ENCODE measurements at places on chromosomes 11 and 22.

GRCh38 chr11:69531071-69531716 lies 49.7 kb downstream of the LINC01488 start:
- no peak for DNase-seq

DNA sequence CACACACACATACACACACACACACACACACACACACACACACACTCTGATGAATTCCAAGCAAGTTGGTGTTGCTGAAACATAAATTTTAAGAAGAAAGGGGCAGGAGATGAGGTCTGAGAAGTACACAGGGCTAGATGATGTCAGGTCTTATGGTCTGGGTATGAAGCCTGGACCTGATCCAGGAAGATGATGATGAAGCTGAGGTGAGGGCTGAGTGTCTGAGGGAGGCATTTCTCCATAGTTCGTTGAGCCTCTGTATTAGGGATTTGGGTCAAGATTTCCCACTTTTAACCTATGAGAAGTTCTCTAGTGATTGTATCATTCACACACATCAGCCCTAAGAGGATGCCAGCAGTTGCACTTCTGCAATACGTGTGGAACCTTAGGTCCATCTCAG lies 32.6 kb downstream of the KREMEN1 start:
- DNase-seq, result no peak

DNA sequence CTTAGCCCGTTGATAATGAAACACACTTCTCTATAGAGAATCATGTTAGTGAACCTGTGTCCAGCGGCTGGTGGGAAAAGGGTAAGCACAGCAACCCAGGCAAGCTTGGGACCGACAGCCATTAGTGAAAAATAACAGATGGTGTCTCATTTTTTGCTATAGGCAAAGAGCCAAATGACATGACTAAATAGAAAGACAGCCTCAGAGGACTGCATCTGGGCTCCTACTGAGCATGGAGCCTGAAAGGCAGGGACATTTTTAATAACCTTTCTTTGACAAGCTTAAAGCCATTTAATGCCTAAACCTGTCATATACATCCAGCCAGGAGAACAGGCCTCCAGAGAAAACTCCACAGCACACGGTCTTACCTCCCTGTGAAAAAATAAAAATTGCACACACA lies 67.0 kb downstream of the FANCF start:
- no peak for DNase-seq

DNA sequence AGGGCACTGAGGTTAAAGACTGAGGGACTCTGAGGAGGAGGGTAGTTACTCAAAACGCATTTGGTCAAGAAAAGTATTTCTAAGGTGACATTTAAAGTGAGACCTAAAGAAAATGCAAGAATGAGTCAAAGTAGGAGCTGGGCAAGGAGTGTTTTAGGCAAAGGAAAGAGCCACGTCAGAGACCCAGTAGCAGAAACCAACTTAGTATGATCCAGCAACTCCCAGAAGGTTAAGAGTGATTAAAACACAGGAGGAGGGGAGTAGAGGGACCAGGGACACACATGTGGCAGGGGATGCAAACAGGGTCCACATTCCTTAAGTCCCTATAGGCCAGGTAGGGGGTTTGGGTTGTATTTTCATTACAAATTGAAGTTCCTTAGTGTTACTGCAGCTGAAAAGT lies 24.3 kb upstream of the CCDC34 start:
- no peak for DNase-seq

GRCh38 chr11:12102588-12103410 lies 7.6 kb upstream of the MICAL2 start:
- DNase-seq, result no peak

- DNase-seq, result no peak
Measured at GRCh38 chr22:16717699-16718558, 107.3 kb downstream of the XKR3 start.

DNA sequence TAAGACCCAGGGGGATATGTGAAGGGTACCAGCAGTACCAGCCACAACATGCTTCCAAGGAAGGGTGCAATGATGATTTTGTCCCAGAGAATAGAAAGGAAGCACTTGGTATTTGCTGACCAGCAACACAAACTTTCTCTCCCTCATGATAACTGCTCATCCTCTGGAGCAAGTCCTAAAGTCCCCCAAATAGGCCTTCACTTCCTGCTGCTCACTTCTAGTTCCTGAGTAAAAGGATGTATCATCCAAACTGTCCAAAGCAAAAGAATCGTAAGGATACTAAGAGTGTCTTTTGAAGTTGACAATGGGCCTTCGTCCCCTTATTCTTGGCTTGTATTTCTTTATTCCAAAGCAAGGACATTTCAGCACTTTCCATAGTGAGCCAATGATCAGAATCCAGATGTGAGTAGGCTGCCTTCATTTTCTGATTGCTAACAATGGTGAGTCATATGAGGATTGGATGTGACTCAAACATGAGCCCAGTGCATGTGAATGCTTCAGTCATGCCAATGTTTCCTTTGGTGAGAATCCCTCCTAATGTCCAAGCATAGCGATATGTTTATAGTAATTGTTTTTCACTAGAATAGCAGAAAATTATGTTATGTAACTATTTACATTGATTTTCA lies 243.4 kb upstream of the POU2AF2 start:
- no peak for DNase-seq

DNA sequence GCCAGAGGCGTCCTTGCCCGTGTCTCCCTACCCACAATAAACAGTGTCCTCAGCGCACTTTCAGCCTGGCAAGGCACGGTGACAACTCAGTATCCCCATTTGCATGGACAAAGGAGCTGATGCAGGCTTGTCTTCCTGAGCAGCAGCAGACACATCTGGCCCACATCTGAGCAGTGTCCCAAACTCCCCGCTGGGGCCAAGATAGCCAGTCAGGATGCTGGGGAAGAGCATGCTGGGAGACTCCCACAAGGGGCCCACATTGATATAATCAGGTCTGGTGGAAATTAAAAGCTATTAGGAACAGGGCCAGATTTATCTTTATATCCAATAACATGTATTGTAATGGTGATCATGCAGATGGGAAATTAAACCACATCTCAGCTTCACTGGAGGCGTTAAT lies 24.7 kb downstream of the DSCAML1 start:
- no peak for DNase-seq

- DNase-seq, result no peak
Measured at GRCh38 chr11:44356351-44356750, 46.4 kb upstream of the ALX4 start.

DNA sequence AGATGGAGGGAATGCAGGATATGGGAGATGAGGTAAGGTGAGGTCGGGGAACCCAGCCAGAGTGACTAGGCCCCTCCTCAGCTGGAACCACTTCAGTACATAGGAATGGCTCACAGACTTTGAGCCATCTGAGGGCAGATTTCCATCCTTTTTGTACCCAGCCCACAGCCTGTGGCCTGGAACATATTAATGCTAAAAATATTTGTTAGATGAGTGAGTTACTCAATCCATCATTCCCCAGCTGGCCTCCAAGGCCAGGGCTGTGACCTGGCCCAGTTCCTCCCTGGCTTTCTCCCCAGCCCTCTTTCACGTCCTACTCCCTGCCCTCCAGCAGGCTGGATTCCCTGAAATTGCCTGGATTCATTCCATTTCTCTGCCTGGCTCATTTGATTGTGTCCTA lies 57.2 kb upstream of the PRDM11 start:
- DNase-seq, result no peak

GRCh38 chr11:44659641-44660040 lies 67.1 kb upstream of the TSPAN18 start:
- DNase-seq, result no peak

DNA sequence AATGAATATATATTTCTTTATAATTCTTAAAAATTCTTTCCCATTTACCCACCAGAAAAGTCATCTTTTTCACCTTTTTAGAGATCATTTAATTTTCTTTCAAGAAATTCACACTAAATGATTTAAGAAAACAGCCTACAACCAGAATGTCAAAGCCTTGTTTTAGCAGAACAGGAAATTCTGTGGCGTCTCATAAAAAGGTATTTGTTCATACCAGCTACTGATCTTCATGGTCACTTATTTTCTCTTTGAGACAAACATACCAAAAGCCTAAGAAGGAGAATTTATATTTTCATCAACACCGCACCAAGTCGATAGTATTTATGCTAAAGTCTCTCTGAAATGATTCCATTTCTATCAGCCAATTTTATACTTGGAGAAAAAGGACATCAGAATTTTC lies 105.3 kb downstream of the ETS1 start:
- DNase-seq, result no peak

DNA sequence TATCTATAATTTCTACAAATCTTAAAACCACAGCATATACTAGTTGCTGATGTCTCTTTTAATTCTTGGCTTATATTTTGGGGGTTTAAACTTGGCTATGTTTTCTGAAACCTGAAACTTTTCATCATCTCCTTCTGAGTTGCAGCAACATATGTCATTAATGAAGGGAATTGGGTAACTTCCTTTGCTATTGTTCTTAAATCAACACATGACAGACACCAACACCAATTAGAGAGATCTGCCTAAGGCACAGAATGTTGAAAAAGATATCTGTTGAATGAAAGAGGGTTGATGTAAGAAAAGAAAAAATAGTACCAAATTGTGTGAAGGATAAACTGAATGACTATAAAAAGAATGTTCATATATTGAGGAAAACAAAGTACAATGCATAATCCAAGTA lies 10.3 kb upstream of the GAS2 start:
- no peak for DNase-seq

DNA sequence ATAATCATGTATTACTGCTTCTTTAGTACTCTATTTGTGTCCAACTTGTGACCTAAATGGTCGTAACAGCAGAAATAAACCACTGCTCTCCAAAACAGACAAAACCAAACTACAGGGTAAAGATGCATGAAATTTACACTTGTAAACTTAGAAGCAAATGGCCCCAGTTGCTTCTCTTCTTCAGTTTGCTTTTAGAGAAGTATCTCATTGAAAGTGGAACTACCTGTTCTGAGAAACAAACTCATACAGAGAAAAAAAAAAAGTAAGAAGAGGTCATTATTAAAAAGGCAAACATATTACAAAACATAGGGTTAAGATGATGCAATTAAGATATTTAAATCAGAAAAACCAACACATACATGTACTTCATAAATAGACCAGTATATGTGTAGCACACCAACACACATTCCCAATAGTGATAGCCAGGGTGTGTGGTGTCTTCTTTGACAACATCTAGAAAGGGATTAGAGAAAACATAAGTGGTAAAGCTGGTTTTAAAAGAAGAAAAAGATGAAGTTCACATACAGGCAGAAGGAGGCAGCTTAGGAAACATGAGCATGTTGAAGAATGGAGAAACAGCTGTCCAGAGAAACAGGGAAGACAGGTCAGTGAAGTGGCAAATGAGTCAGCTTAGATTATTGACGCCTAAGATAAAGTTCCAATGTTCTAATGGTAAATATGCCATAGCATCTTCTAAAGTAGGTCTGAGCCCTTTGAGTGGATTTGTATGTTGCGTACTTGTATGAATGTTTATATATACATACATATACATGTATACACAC lies 844.7 kb upstream of the CCDC90B start:
- no peak for DNase-seq

- DNase-seq, result no peak
Measured at GRCh38 chr11:15805726-15806125, 550.6 kb downstream of the SOX6 start.

DNA sequence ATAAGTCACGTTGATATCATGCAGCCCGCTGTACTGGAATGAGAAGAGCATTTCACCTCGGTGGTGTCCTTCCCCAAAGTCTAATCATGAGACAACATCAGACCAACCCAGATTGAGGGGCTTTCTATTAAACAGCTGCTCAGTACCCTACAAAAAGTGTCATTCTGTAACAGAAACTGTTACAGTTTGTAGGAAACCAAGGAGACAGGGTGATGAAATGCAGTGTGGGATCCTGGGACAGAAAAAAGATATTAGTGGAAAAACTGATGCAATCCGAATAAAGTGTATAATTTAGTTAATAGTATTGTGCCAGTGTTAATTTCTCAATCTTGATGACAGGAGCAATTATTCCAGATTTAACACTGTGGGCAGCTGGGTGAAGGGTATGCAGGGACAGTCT lies 128.0 kb downstream of the MICAL2 start:
- DNase-seq, result no peak

GRCh38 chr11:15923183-15923582 lies 433.2 kb downstream of the SOX6 start:
- no peak for DNase-seq

DNA sequence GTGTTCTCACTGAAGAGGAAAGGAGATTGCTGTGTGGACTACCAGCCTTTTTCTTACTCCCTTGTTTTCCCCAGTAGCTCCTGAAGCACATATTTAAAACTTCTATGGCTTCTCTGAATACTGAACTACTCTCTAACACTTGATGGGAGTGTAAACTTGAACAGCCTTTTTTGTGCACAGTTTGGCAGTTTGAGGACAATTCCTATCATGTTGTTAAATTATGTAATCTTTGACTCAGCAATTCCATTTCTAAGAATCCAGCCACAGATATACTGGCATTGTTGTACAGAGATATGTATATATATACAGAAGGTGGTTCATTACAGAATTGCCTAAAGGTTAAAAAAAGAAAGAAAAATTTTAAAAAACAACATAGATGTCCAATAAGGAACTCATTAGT lies 47.1 kb upstream of the EED start:
- DNase-seq, result no peak

- DNase-seq, result no peak
Measured at GRCh38 chr22:36395915-36396314, 8.1 kb upstream of the MYH9 start.

- DNase-seq, result no peak
Measured at GRCh38 chr22:28983190-28983589, 78.4 kb downstream of the C22orf31 start.

GRCh38 chr22:49997251-49997599 lies 15.3 kb downstream of the IL17REL start:
- DNase-seq, result no peak

DNA sequence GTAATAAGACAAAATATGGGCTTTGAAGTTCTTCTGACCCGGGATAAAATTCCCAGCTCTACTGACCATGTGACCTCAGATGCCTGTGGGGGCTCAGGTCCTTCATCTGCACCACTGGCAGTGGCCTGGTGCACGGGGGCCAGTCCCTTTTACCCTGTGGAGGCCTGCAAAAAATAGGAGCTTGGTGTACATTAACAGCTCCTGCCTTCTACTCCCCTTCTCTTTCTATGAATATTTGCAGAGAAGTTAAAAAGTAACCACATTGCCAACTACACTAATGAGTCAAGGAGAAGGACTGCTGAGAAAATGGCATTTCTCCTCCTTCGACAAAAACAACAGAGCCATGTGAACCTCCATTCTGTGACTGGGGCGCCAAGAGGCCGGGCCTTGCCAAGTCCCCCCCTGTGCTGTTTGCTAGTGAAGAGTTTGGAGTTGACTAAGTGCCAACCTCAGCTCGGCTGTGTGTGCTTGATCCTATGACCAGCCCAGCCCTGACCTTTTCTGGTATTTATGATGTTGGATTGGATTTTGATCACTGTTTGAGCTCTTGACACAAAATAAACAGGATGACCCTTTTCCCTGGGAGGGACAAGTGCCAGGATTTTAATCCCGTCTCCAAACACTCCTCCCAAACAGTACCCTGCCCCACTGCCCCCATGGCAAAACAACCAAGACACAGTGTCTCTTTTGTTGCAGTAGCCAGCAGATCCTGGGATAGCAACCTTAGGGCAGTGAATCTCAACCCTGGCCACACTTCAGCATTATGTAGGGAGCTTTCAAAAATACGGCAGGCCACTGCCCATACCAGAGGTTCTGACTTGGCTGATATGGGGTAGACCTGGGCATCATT lies 380.1 kb downstream of the LARGE1 start:
- no peak for DNase-seq

- DNase-seq, result no peak
Measured at GRCh38 chr11:126337126-126337473, 18.4 kb upstream of the ST3GAL4 start.

All from activated T-cell treated with anti-CD3 and anti-CD28 coated beads, Interleukin-2, amount 50 U/mL, for 48 hours (primary cell).